ENCODE measurements at places on chromosomes 16 and 17.

GRCh38 chr17:79532107-79532790 is 78.6 kb downstream of the RBFOX3 start:
- DNase-seq, result no peak

DNA sequence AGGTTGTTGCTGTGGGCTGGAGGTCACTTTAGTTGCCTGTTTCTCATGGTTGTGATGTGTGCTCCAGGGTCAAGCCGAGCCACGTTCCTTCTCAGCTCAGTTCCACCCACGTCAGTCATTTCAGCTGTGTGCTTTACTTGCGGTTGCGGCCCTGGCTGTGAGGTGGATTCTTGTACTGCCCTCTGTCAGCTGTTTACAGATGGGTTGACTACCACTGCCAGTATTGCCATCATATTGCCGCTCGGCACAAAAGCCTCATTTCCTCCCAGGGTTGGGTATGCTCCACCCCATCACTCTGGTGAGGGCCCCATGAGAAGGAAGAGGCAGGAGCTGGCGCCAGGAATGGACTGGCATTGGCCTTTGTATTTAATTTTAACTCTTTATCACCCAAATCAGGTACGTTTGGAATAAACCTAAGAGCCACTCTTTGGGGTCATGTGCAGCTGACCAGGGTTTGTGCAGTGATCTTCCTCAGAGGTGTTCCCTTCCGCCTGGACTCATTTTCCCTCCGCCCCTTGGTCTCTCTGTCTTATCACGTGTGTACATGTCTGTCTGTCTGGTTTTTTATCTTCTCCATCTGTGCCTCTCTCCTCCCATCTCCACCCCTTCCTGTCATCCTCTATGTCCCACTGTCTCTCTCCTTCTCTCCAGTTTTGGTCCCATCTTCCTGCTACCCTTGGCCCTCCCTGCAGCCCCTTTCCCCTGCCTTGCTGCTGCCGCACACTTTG is 25.0 kb downstream of the METTL22 start:
- DNase-seq, result no peak

DNA sequence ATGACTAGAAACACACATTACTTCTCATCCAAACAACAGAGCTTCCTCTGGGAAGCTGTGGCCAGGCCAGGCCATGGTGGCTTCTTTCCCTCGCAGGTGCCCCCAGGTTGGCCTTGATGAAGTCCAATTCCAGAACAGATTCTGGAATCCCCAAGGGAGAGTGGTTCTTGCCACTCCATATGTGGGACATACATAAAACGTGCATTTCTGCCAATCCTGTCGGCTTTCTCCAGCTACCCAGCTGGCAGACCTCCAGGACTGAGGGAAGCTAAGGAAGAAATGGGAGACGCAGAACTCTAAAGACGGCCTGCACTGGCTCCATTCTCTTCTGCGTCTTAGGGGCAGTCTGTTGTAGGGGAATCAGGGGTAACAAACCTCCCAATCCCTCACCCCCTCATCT is 219.2 kb upstream of the CDH5 start:
- DNase-seq, result no peak

DNA sequence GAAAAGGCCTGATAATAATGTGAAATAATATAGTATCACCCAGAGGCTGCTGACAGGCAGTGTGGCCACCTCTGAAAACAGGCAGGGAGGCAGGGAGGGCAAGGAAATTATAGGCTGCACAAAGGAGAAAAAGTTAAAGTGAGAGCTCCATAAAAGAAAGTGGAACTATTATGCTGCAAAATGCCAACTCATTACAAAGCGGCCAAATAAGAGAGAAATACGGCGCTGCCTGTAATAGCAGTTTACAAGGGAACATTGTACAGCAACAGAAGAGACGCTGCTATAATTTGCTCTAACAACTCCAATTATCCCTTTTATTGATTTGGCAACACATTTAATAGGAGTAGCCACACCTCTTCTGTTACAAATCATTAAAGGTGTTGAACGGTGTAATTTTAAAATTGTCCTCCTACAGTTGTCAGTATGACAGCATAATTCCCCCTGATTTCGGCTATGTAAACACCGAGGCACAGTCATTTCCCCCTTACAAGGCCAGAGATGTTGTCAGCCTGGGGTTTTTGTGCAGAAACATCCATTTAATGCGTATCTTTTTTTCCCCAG is 120.3 kb downstream of the MRM1 start:
- DNase-seq, result no peak

GRCh38 chr16:6356911-6357310 is 975.7 kb upstream of the RBFOX1 start:
- DNase-seq, result no peak

- DNase-seq, result no peak
These were observed 59.1 kb downstream of the OTOA start for GRCh38 chr16:21722771-21723455.

Measured in HS-5 (cell line).